ENCODE measurements at places on chromosomes 5 and 9.

- no peak for DNase-seq
Observed at GRCh38 chr5:157454273-157454672, 5.7 kb upstream of the NIPAL4 start.

DNA sequence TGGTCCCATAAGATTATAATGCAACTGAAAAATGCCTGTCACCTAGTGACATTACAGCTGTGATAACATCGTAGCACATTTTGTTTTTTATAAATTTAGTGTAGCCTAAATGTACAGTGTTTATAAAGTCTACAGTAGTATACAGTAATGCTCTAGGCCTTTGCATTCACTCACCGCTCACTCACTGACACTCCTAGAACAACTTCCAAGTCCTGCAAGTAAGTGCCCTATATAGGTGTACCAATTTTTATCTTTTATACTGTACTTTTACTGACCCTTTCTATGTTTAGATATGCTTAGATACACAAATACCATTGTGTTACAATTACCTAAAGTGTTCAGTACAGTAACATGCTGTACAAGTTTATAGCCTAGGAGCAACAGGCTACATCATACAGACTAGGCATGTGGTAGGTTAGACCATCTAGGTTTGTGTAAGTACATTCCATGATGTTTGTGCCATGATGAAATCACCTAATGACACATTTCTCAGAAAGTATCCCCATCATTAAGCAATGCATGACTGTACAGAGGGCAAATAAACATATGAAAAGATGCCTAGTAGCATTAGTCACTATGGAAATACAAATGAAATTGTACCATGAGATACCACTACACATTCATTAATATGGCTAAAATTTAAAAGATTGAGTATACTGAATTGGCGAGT, 127.6 kb downstream of the TRPM6 start:
- peak; percentile 82 for DNase-seq

- DNase-seq = peak; percentile 67
Observed at GRCh38 chr9:108621991-108622855, 233.6 kb downstream of the ACTL7B start.

- no peak for DNase-seq
Observed at GRCh38 chr9:91349115-91349555, 12.6 kb downstream of the AUH start.

- peak; percentile 53 for DNase-seq
Observed at GRCh38 chr5:163460562-163461171, at the start of gene HMMR. TSS of gene HMMR (plus strand) at chr5:163460632. CDS start at chr5:163460693, 61 bp downstream.

DNA sequence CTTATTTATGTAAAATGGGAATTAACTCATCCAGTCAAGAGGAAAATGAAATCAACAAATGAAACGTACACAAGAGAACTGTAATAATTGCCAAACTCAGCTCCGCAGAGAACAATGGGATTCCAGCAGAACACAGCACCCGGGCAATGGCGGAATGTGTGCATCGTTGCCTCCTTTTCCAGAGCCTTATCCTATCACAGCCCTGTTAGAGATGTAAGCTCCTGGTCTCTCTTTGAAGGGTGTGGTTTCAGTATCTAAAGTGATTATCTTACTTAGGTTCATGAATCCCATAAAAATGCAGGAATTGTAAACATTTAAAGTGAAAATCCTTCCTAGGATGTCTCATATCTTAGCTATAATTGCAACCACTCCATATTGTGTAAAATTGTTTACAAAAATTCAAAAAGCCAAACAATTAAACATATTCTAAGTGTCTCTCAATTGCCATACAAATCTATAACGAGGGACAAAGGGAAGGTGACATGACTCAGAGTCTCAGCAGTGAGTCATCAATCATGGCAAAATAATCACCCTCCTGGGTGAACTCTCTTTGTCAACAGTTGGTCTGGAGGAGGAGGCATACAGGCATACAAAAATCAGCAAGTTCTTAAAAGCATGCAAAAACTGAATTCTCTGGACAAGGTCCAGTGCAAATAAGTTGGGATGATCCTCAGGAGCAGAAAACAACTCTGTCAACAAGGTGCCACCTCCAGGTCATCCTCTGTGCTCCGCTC, 22.6 kb downstream of the SEMA5A start:
- DNase-seq = peak; percentile 73

- no peak for DNase-seq
Observed at GRCh38 chr9:132639322-132639721, 30.5 kb downstream of the DDX31 start.

DNA sequence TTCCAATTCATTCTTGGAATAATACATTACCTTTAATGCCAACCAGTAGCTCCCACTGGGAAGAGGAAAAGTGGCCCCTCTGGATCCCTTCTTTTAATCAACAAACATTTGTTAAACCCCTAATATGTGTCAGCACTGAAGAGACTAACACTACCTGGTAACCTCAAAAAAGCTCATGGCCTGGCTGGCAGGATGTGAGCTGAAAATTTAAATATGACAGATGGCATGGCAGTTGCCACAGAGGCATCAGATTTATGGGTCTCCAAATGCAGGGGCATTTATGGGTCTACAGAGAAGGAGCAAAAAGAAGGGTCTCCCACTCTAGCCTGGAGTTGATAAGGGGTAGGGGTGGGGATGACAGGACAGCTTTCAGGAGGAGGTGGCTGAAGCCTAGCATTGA, 12.5 kb downstream of the DNAH5 start:
- DNase-seq = no peak

GRCh38 chr5:104965006-104965405, 1402.4 kb upstream of the NUDT12 start:
- no peak for DNase-seq

GRCh38 chr5:55467862-55468551, 66.8 kb downstream of the PLPP1 start:
- DNase-seq = no peak

DNA sequence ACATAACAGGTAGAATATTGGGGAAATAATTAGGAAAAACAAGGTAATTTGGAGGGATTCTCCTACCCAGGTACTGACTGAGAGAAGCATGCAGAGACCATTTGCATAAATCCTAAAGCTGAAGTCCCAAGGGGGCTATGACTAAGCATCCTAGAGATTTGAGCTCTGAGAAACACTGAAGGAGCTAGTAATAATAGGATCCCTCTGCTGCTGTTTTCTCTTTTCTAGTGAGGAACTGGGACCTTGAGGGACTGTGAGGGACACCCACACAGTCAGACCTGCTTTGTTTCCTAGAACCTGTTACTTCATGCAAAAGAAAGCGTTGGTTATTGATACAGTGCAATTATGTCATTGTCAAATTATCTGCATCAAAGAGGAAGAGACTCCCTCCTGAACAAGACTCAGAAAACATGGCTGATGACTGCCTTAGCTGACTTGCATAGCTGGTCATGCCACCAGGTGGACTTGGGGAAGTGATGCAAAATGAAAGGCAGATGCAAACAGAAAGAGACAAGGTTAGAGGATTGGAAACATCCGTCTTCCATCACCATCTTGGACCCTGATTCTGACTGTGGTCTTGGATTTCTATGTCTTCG, 335.4 kb downstream of the NTRK2 start:
- DNase-seq = no peak

- peak; percentile 92 for DNase-seq
Observed at GRCh38 chr9:124617477-124618141, 110.4 kb upstream of the NR5A1 start.

GRCh38 chr9:89778100-89779090, 173.6 kb downstream of the GADD45G start:
- no peak for DNase-seq

- DNase-seq = peak; percentile 46
Observed at GRCh38 chr5:149345892-149346222, 558 bp downstream of the GRPEL2 start.

DNA sequence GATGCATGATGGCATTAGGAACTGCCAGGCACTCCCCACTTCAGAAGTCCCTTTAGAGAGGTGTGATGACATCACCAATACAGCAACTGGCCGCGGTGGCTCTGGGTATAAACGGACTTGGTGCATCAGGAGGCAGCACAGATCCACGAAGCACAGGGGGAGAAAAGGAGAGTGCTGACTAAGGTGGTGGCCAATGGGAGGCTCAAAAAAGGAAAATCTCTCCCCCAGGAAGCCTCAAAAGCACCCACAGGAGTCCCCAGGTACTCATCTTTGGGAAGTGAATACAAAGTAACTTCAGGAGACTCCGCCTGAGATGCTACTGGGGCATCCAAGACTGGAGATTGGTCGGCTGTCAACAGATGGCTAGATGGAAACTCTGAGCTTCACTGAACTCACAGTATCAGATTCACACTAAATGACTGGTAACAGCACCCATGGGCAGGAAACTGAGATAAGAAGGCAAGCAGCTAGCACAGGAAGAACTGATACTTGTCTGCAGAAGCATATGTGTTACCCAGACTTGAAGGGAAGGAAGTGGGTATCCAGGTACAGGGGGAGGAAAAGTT, 7.6 kb downstream of the TTC39B start:
- no peak for DNase-seq

DNA sequence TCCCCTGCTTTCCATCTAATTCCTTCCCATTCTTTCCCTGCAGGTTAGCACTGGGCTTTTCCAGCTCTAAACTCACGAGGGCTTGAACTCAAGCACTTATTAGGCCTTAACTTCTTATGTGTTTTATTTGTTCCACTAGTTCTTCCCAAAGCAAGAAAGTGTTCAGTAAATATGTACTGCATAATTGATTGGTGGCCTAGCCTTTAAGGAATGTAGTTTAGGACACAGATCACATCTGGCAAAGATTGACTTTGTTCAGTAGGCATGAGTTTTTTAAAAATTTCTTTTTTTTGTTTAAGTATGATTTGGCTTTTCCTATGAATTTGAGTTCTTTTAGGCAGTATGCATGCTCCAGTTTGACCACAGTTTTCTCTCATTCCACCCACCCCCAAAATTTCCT, 285.2 kb downstream of the NPR3 start:
- DNase-seq = no peak

DNA sequence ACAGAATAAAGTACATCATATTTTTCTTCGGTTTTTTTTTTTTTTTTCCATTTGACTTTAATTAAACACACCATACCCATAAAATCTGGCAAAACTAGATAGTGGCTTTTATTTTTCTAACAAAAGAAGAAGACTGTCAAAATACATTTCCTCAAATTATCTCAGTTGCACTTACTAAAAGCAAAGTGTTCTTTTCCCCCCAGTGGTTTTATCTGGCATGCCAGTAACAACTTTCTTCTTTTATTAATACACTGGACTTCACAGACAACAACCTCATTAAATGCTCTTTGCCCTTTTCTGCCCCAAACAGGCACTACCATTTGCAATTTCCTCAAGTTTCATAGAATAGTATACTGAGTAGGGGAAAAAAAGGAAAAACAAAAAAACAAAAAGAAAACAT, 1792.3 kb downstream of the EFNA5 start:
- DNase-seq = no peak

Data from astrocyte of the hippocampus (primary cell).